Activated T-helper 1 cell treated with Interleukin-2 at 50 U/mL for 16 hours (primary cell): ENCODE measurements at places on chromosomes 1 and 21.

DNA sequence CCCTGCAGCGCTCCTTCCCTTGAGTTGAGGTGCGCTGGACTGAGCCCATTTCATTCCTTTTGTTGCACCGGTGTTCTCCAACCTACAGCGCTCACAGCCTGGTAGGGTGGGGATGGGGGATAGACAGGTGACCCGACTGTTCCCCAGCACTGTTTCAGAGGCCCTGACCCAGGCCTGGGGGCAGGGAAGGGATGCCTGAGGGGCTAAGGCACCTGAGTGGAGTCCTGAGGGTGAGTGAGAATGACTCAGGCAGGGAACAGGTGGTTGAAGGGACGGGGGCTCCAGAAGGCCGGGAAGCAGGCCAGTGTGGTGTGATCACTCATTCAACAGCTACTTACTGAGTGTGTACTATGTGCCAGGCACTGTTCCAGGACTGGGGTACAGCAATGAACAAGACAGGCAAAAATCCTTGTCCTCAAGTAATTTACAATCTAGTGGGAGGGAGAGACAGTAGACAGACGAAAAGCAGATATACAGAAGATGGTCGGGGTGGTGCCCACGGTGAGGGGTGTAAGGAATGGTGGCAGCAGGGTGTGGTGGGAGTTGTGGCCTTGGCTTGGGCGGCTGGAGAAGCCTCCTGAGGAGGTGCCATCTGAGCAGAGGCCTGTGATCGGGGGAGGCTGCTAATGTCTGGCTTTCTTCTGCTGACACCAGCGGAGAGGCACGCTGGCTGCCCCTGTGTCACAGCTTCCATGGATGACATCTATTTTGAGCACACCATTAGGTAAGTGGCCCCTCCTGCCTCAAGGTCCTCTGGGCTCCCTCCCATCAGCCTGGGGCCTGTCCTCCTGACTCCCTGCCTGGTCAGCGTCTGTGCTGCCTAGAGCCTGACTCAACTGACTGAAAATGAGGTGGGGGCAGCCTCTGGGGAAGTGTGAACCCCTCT is 37.4 kb downstream of the ACOT11 start:
- DNase-seq, result no peak

DNA sequence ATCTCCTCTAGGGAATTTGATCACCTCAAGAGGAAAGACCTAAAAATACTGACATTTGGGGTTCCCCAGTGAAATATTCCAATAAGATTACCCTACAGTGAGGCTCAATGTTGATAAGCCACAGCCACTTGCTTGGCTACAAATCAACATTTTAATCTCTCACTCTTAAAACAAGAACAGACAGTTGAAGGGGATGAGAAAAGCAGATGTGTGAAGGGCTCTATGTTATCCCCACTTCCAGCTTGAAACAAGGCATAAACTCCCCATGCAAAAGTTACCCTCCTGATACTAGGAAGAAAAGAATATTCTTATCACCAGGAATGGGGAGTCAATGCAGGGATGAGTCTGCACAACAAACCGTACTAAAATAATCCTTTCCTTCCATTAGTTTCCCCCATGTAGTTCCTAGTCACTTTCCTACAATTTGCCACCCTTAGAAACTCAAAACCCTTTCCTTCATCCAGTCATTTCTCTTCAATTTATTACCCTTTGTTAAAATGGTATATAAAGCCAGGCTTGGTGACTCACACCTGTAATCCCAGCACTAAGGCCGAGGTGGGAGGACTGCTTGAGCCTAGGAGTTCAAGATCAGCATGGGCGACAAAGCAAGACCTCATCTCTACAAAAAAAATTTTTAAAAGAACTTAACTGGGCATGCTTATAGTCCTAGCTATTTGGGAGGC is 29.5 kb downstream of the LPGAT1 start:
- DNase-seq, result no peak

- no peak for DNase-seq
Measured at GRCh38 chr1:55150880-55151588, 64.1 kb downstream of the USP24 start.

GRCh38 chr1:31297277-31298247 is 730 bp downstream of the ZCCHC17 start:
- no peak for DNase-seq

DNA sequence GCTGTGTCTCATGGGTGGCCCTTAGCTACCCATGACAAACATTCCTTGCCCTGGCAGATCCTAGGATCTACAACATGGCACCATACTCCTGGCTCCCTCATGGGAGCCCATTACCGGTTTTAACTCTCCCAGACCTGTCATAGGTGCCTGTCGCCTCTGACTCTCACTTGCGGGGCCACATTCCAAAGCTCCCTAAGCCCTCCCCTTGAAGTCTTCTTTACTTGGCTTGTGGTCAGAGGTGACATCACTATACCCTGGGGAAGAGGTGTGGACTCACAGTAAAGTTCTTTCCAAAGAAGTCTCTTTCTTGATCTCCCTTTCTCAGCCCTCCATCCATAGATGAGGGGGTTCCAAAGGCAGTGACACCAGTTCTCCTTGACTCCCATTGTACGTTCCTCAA is 5.4 kb upstream of the SLAMF9 start:
- no peak for DNase-seq

- peak; percentile 25 for DNase-seq
Measured at GRCh38 chr1:178726087-178726517, 1.1 kb downstream of the RALGPS2 start.

GRCh38 chr1:85576266-85576641 is 4.3 kb upstream of the CCN1 start:
- no peak for DNase-seq

GRCh38 chr1:53359225-53359933 is 31.5 kb upstream of the LRP8 start:
- DNase-seq, result no peak

DNA sequence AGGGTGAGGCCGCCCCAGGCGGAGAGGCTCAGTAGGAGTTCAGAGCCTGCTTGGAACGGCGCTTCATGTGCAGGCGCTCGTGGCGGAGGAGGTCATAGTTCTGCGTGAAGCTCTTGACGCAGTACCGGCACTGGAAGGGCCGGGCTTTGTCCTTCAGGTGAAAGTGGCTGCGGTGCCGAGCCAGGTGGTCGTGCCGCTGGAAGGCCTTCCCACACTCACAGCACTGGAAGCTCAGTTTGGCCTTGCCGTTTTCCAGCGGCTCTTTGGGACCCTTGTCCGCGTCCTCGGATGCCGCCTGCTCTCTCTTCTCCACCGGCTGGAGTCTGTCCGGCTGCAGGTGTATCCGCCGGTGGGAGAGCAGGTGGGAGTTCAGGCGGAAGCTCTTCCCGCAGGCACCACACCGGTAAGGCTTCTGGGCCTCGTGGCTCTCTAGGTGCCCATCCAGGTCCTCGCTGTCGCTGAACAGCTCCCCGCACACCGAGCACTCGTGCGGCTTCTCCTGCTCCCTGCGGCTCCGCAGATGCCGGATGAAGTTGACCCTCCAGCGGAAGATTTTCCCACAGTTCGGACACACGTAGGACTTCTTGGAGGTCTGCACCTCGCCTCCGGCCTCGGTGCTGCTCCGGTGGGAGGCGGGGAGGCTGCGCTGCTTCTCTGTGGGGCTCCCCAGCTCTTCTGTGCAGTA is 31.0 kb downstream of the ZNF496 start:
- no peak for DNase-seq

- DNase-seq, result no peak
Measured at GRCh38 chr1:168007691-168008090, 70.8 kb upstream of the MPC2 start.

DNA sequence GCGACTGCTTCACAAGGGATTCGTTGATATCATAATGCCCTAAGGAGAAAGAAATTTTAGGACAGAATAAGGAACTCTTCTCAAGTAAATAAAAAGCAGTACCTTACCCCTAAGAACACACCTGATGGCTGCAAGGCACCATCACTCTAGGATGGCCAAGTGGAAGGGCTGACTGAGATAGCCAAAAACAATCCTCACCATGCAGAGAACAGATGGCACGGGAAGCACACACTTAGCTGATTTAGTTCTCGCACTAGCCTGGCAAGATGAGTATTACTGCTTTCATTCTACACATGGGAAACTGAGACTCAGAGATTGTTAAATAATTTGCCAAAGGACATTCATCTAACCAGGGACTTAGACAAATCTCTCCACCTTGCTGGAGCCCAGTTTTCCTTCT is 43.8 kb downstream of the STPG1 start:
- no peak for DNase-seq

GRCh38 chr1:198678301-198678836 is 39.5 kb downstream of the PTPRC start:
- peak; percentile 17 for DNase-seq

GRCh38 chr1:244010191-244010590 is 40.9 kb upstream of the ZBTB18 start:
- DNase-seq, result no peak

DNA sequence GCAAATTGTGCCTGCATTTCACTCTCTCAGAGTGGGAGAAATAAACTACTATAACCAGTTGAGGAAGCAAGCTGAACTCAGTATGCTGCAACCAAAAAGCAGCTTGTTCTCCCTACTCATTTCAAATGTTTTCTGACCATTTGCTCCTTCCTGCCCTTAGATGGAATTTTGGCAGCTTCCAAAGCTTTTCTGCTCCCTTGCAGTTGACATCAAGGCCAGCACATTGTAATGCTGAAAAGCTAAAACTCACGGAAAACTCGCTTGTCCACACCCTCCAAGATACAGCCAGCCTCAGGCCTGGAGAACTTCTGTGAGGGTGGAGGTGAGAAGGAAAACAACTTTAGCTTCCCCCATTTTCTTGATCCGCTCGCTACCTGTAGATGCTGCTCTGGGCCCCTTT is 5.0 kb upstream of the CHML start:
- no peak for DNase-seq

DNA sequence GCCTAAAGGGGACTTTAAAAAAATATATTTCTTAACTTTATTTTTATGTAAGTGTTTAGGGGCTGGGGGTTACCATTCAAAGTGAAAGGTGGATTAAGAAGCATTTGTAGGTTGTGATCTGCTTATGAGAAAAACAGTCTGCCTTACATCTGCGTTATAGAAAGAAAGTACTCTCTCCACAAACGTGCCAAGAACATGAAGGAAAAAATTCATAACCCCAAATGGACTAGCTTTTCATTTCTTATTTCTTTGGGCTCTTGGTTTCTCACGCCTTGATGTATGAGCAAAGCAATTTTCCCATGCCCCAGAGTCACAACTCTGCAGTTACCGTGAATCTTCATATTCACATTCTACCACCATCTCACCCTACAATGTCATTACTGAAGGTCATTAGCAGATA is 1165.1 kb upstream of the ADGRL4 start:
- no peak for DNase-seq

DNA sequence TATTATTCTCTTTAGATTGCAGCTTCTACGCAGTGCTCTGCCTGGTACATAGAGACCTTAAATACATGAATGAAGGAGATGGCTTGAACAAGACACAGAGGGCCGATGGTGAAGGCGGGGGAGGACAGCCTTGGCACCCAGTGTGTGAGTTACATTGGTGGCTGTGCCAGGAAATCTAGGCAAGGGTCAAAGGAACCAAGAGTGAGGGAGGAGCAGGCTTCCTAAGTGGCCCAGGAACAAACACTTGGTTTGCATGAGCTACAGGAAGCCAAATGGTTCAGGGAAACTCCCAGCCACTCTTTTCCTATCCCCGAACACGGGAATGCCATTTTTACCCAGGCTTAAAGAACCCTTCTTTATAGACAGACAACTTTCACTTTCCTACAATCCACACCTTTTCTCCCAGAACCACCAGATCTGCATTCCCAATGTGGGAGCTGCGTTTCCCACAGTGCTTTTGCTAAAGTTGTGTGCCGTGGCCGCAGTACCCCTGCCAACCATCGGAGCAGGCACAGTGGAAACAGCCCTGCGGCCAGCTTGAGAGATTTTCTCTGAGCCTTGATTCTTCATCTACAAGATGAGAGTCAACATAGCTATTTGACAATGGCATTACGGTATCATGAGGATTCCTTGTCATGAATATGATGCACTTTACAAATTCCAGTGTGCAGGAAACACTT is 3.5 kb upstream of the CLEC20A start:
- no peak for DNase-seq

GRCh38 chr1:210989905-210990304 is 144.0 kb downstream of the KCNH1 start:
- no peak for DNase-seq

DNA sequence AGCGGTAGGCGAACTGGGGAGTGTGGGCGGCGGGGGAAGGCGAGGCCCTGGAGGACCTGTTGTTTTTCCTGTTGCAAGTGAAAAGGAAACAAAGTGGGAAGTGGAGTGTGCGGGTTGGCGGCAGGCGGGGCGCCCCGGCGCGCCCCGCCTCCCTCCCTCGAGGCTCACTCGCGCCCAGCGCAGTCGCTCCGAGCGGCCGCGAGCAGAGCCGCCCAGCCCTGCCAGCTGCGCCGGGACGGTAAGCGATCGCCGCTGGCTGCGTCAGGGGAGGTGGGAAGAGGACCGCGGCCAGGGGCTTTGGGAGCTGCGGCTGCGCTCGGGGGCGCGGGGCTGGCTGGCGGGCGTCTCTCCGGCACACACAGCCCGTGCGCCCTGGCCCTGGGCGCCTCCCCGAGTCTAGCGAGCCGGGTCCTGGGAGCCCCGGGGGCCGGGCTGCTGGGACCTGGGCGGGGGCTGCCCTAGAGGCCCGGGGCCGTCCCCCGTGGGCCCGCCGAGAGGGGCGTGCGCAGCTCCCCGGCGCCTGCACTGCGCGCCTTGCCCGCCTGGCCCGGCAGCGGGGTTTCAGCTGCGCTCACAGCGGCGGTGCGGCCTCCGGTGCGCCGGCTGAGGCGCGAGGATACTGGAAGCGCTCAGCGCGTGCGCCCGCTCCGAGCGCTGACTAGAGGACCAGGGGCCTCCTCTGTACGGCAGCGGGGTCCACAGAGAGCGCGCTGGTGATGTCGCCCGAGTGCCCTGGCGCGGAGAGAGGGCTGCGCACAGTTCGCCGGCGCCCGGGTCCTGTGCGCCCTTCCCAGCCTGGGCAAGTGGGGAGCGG is at the start of gene PIK3CD:
Gene PIK3CD (plus strand): TSS at position 167 of the 814 bp plus-strand sequence. CDS start 58,725 bp downstream, outside the sequence.
- DNase-seq, result peak; percentile 37

DNA sequence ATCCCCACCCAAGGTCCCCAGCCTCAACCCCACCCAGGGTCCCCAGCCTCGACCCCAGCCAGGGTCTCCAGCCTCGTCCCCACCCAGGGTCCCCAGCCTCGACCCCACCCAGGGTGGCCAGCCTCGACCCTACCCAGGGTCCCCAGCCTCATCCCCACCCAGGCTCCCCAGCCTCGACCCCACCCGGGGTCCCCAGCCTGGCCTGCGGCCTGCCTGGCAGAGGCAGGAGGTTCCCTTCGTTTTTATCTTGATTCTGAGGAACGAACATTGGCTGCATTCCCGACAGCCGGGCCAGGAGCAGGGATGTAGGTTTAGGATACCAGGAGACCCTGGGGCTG is 3.4 kb upstream of the PDE9A start:
- DNase-seq, result no peak

- no peak for DNase-seq
Measured at GRCh38 chr1:71676979-71677925, 596.4 kb upstream of the ZRANB2 start.

- no peak for DNase-seq
Measured at GRCh38 chr1:197141575-197141974, 4.9 kb downstream of the ASPM start.
